ENCODE measurements at places on chromosomes 5 and 9.

- DNase-seq, result no peak
These were observed 127.1 kb downstream of the TRIO start for GRCh38 chr5:14270209-14270702.

DNA sequence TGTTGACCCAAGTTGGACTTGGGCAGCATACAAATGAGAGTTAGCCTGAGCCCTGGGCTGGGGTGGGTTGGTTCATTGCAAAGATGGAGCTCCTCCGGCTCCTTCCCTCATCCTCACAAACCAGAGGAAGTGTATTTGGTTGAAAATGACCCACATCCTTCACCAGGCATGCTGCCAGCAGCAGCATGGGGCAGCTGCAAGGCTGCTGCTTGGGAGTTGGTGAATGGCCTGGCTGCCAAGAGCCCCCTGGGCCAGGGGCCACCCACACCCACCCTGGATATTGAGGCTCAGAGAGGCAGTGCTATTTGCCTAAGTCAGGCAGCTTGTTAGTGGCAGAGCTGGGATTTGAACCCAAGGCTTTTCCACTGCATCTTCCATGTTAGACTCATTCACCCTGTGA is 29.5 kb downstream of the PPARGC1B start:
- no peak for DNase-seq

- DNase-seq, result no peak
These were observed 44.8 kb downstream of the PRRC1 start for GRCh38 chr5:127562252-127562651.

DNA sequence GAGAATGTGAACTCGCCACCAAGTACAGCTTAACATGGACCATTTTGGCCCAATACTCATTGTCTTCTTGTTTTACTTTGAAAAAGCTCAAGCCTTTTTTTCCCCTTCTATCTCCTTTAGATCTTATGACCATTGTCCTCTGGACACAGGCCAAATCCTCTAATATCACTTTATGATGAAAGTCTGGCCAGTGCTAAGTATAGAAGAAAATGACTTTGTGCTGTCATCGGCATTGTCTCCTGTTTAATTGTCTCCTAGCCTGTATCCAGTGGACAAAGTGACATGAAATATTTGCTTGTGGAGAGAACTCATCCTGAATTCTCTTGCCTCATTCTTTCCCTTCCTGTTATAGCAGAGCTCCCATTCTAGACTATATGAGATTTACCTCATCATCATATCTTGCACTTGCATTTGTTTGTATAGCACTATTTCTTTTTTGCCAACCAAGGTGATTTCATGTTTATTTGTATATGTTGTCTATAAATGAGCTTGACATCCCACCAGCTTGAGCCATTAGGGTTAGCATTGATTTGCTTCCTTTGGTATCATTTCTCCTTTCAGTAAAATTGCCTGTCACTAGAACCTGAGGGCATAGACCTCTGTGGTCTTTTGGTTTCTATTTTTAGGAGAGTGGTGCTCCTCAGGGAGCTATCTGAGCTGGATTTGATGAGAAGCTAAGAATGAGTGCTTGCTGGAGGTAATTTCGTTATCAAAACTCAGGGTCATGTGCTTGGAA is 18.8 kb upstream of the TNFAIP8 start:
- no peak for DNase-seq

DNA sequence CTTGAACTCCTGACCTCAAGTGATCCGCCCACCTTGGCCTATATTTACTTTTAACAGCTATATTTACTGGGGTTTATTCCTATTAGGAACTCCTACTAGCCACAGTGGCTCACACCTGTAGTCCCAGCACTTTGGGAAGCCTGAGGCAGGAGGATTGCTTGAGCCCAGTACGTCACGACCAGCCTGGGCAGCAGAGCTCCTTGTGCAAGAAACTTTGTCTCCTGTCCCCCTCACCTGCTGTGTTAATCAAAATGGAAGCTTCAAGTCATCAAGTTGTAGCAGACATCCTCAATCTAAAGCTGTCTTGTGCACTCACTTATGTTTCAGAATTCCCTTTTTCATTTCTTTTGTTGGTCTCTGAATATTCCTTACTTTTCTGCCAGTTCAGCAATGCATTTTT is 15.0 kb upstream of the SPRY4 start:
- DNase-seq, result no peak

DNA sequence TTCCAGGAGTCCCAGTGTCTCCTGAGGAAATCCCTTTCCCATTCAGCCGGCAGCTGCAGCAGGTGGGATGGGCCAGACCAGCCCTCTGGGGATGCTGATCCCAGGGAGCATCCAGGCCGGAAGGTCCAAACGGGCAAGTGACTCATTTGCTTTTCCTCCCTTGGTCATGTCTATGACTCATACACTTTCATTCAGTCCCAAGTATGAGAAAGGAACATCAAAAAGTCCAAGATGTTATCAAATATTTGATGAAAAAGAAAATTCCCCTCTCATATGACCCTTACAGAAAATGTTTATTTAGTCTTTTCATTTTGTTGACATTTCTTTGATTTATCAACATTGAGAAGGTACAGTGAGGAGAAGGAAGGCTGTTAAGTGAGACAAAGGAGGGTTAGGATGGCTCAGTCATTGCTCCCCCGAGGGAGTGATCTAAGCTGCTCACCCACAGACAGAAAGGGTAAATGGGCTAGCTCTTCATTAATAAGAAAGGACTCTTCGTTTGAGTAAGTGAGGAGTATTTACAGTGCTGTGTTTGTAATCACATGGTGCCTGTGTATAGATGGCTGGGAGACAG is 117.6 kb upstream of the ANKRD55 start:
- DNase-seq, result no peak

DNA sequence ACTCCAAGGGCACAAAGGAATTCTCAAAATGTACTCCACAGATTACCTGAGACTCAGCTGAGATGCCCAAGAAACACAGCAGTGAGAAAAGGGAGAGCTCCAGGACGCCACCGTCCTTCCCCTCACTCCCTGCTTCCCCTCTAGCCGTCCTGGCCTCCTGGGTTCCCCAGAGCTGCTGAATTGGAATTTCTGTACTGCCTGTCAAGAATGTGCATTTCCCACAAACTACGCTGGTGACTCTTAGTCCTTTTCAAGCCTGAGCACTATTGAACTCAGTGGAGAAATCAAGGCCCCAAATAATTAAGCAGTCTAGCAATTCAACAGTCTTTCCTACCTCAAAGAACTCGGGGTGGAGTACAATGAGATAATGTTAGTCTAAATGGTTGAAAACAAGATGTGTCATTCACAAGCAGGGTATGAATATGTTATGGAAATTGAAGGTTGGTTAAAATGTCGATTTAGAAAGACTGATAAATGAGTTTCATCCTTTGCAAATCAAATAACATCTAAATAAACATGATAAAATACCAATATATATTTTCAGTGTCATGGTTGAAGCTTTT is 153.2 kb downstream of the MED27 start:
- DNase-seq, result no peak

DNA sequence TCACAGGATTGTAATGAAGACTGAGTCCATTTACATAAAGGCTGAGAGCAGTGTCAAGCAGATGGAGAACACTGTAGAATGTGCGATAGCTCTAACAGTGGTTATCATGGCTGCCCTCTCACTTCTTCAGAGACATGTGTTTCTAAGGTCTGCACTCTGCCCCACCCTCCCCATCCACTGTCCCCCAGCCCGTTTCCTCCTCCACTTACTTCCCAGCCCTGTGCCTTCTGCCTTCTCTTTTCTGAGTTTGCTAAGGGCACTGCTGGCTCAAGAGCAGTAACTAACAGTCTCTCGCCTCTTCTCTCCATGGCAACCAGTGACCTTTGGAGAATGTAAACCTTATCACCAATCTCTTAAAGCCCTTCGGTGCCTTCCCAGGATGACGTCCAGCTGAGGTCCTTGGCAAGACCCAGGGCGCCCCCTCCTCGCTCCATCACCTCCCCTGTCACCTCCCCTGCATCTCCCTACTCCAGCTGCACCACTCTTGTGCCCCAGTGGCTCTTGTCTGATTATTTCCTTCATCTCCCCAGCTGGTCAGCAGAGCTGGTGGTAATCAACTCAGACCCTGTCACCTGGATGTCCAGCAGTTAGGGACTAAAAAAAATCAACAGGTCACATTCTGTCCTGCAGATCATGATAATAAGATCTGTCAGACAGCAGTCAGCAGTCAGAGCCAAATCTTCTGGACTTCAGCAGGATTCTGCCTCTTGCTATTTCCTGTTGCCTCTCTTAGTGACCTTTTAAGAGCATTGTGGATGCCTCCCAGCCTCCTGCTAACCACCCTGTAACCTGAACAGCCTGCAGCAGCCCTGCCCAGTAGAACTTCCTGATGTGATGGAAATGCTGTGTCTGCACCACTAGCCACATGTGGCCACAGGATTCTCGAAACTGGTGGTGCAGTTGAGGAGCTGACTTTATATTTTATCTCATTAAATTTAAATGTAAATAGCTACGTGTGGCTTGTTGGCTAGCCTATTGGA is 9.0 kb downstream of the FXN start:
- DNase-seq, result no peak

GRCh38 chr9:123406016-123406415 is 50.0 kb downstream of the CRB2 start:
- no peak for DNase-seq

DNA sequence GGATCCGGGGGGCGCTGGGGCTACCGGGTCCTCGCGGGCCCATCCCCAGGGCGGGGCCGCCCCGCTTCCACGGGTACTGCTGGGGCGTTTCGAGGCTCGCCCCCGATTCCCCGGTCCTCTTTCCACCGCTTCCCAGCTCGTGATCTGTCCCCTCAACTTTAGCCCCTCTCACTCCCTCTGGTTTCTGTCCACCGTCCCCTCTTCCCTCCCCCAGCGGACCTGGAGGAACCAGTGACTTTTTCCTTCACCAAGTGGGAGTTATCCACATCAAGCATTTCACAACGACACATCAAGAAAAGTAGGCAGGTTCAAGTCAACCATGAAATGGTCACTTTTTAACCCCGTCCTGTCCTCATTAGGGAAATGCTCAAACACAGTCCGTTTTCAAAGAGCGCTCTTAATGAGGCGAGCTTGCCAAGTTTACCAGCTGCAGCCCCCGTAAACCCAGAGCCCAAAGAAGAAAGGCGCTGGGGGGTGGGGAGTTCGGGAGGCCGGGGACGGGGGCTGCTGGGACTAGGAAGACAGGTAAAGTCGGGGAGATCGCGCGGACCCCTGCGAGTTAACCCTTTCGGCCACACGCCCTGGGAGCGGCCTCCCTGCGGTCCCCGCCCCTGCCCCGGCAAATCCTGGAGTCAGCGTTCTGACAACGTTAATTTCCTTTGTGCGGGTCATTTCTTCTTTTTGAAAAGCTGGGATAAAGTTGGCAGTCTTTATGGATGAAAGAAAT is 2.1 kb upstream of the NFIB start:
- DNase-seq, result no peak

GRCh38 chr5:114427204-114427603 is 65.3 kb downstream of the KCNN2 start:
- DNase-seq, result no peak

DNA sequence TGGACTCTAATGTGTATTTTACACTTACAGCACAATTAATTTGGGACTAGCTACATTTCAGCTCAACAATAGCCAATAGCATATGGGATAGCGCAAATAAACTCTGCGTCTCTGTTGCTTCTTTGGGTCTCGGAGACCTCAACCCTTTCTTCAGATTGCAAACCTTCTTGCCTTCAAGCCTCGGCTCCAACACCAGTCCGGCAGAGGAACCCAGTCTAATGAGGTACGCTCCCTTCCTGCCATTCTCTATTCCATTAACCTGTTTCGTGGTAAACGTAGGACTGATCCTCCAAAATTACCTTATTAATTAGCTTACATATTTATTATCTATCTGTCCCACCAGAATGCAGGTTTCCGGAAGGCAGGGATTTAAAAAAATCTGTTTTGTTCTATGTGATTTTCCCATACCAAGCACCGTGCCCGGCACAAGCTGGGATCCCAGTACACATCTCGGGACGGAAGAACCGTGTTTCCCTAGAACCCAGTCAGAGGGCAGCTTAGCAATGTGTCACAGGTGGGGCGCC is 525 bp upstream of the DAPK1 start:
- no peak for DNase-seq

GRCh38 chr5:25481463-25481862 is 836.7 kb upstream of the CDH10 start:
- DNase-seq, result no peak

- DNase-seq, result no peak
These were observed 9.5 kb upstream of the SH3TC2 start for GRCh38 chr5:149072376-149072775.

DNA sequence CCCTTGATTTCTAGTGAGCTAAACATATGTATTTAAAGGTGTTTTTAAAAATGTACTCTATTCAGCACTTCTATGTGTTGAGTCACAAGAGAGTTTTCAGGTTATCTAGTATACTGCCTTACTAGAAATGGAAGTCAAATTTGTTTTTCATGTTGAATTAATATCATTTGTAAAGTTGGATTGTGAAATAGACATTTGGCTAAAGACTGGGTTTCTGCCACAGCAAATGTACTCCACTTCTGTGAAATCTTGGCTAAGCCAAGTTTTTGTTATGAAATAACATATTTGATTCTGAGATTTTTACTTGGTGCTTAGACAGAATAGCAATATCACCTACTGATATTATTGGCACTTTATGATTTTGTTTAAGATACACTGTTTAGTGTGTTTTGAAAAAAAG is 106.0 kb downstream of the CWC27 start:
- DNase-seq, result no peak

DNA sequence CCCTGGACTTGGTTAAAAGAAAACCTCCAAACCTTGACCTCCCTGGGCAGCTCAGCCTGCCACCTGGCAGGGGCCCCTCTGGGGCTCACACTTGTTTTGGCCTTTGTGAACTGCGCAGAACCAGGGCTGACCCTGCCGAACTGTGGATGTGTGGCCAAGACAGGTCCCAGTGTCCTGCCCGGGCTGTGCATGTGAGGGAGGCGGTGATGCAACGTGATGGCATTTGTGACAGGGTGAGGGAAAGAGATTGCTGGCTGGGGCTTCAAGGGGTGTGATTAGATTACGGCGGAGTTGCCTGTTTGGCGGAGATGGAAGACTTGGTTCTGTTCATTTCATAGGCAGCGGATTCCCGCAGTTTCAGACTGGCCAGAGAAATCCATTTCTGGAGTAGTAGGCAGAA is 30.4 kb upstream of the NKX2-5 start:
- no peak for DNase-seq

- no peak for DNase-seq
These were observed 53.0 kb upstream of the FCN1 start for GRCh38 chr9:134970719-134971118.

DNA sequence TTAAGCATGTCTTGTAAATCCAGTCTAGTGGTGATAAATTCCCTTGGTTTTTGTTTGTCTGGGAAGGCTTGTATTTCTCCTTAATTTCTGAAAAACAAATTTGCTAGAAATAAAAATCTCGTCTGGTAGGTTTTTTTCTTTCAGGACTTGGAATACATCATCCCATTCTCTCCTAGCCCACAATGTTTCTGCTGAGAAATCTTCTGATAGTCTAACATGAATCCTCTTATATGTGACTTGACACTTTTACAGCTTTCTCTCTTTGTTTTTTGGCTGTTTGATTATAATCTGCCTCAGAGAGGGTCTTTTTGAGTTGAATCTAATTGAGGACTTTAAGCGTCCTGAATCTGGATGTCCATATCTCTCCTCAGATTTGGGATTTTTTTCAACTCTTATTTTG is 104.9 kb downstream of the FEM1C start:
- DNase-seq, result no peak
